AG10803 (cell line): ENCODE measurements at places on chromosomes 6 and 20.

- DNase-seq = no peak
Observed at GRCh38 chr6:154569156-154569862, 58.8 kb upstream of the CNKSR3 start.

- peak; percentile 93 for DNase-seq
Observed at GRCh38 chr6:26556263-26557070, 18.3 kb downstream of the HMGN4 start.

GRCh38 chr6:30326526-30327231 is at the start of gene TRIM39:
TRIM39 (plus strand) TSS chr6:30326927; CDS start chr6:30329318, 2,391 bp downstream.
- DNase-seq = peak; percentile 78

DNA sequence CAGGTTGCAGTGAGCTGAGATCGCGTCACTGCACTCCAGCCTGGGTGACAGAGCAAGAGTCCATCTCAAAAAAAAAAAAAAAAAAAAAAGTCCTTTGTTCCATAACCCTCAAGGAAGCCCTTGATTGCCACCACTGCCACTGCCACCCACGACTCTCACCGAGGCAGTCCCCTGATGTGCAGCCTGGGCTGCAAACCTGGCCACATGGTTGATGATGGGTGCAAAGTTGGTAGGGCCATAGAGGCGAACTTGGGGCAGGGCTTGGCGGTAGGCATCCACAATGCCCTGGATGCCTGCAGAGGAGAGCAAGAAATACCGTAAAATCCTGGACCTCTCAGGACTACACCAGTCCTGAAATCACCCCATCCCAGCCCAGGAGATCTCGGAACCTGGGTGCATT is 11.5 kb downstream of the SPAG4 start:
- no peak for DNase-seq

- no peak for DNase-seq
Observed at GRCh38 chr20:40633123-40633850, 55.7 kb downstream of the MAFB start.

- DNase-seq = peak; percentile 49
Observed at GRCh38 chr6:137871831-137872454, 4.9 kb downstream of the TNFAIP3 start.

DNA sequence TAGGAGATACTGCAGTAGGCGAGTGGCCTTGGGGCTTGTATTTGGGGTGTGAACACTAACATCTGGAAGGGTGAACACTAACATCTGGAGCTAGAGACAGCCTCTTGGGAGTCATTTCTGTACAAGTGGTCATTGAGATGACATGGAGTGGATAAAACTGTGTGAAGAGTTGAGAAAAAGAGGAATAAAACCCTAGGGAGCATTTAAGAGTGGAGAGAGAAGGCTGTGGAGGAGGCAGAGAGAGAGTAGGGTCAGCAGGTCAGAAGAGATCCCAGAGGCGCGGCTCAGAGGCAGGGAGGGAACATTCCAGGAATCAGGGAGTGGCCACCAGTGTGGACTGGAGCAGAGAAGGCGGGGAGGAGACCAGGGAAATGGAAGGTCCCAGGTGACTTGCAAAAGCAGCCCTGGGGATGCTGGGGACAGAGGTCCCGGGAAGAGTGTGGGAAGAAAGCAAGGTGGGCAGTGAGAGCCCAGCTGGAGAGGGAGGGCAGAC is 202.0 kb upstream of the RNF24 start:
- peak; percentile 67 for DNase-seq

- no peak for DNase-seq
Observed at GRCh38 chr20:33552519-33552918, 62.6 kb downstream of the CBFA2T2 start.

DNA sequence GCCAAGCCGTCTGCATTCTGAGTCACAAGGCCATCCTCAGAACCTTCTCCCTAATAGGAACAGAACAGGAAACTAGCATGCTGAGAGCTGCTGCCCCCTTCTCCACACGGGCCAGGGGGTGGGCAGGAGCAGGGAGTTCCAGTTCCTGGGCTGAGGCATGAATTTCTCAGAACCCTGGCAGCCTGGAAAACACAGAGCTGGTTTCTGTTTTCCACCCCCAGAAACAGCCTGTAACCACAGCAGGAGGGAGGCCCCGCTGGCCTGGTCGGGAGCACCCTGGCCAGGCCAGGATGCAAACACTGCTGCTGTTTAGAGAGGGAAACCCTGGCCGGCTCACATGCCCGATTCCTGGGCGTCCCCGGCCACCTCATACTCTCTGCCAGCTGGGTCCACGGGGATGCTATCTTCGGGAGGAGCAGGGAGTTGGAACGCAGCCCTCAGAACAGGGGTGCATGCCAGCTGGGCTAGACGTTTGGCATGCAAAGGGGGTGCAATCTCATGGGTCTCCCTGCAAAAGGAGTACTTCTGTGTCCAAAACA is 130.1 kb downstream of the NFATC2 start:
- DNase-seq = peak; percentile 47

GRCh38 chr20:38269040-38269439 is 8.5 kb upstream of the KIAA1755 start:
- no peak for DNase-seq

GRCh38 chr6:27795697-27796494 is 116.3 kb downstream of the OR2B2 start:
- DNase-seq = peak; percentile 88

DNA sequence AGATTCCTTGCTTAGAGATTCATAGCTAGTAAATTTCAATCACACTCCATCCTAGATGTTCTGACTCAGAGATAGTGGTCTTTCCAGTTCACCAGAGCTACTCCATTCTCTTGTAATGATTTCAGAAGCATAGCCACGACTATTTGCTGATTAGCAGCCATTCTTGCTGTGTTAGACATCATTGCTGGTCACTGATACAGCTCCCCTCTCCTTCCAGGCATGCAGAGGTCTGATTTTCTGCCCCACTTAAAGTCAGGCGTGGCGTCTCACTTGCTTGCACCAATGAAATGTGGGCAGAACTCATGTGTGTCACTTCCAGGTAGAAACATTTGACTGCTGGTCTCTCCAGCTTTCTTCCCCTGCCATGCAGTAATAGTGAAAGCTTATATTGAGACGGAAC is 168.9 kb upstream of the JARID2 start:
- DNase-seq = no peak

DNA sequence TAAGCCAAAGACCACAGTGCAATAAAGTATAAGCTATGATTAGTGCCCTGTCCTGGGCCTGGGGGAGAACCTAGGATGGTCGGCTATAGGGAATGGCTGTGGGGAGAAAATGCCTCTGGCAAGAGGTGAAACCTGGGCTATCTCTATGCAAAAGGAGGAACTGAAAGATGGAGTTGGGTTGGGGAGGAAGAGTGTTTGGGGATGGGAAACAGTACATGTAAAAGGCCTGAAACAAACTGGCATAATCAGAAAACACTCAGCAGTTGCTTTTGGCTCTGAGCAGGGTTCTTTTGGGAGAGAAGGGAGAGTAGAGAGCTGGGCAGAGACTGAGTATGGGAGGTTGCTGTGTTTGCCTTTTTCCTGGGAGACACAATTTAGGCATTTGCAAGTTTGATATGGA is 31.9 kb upstream of the FUCA2 start:
- no peak for DNase-seq

GRCh38 chr6:41302638-41303037 is 16.2 kb upstream of the TREM1 start:
- DNase-seq = no peak

DNA sequence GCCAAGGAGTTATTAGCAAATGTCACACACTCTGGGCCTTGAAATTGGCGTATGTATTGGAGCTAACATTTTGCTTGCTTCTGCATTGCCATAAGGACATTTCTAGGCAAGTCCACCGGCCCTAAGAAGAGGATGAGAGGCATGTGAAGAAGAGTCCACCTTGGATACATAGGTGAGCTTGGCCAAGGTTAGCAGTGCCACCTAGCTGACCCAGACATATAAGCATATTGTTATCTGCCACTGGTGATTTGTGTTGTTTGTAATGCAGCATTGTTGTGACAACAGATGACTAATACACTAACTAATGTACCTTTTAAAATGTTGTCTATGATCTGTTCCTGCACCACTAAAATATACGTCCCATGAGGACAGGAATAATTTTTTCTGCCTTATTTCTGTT is 24.8 kb upstream of the HLA-DQA2 start:
- DNase-seq = no peak

DNA sequence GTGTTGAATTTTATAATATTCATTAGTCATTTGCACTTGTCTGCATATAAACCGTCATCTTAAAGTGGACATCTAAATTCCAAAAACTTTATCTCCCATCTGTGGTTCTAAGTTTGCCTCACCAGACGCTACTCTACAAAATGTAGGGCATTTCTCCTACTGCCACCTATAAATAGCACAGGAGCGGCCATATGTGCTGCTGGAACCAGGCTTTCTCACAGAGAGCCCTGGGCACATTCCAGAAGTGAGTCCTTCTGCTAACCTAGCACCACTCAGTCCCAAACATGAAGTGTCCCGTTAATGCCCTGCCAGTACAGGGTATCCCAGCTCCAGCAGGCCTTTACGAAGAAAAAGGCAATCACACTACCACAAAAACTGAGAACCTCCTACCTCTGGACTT is 153.7 kb downstream of the TMEM242 start:
- DNase-seq = peak; percentile 12
